Adrenal gland (tissue), 19 donors: ENCODE measurements at places on chromosomes 11 and 22.
A peak's percentile ranks its signal among the peaks of the same experiment; 100 is the strongest.

DNA sequence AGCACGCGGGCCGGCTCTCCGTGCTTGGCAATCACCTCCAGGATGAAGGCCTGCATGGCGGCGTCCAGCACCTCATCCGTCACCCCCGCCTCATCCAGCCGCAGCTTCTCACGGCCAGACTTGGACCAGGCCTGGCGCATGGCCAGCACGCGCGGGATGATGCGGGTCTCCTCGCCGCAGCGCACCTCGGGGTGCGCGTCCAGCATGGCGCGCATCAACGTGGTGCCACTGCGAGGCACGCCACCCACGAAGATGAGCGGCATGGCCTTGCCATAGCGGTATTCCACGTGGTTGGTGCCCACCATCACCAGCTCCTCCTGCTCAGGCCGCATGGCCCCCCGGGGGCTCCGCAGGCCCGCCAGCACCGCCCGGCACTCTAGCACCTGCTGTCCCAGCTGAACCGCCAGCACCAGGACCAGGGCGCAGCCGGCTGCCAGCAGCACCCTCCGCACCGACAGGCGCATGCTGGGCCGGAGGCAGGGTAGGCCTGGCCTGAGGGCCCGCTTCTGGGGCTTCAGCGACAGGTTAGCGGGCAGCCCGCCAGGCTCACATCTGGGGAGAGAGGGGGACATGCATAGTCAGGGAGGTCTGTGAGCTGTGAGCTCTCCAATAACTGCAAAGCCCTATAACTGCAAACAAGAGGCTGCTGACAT, 29.0 kb upstream of the TFIP11 start:
- no peak for DNase-seq

DNA sequence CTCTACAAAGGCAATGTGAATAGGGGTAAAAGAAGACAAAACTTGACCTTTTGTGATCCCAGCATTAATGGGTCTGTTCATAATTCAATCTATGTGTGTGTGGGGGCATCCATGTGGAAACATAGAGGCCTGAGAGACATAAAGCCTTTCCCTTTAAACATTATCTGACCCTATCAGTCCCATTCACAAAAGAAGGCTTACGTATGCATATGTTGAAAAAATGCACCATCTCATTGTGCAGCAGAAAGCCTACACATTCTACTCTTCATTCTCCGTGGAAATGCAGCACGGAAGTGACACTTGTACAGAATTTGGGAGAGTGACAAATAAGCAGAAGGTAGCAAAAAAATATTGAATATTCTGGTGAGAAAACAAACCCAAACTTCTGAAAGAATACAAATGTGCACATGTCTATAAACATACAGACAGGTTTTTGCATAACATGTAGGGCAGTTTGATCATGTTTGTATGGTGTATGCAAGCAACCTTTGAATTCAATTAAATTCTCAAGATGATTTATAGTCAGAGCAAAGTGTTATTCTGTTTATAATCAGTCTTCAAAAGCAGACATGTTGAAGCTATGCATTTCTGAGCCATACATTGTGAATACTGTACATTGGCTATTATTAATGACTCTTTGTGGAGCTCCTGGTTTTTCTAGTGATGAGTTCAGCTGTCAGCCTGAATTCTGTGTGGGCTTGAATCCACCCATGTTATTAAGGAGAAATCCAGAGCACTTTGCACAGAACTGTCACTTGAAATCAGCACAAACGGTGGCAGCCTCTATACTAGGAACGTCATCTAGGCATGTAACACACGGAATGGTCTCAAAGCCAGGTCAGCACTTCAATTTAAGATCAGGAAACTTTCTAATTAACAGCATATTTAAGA, 236.8 kb downstream of the DCDC1 start:
- no peak for DNase-seq

GRCh38 chr22:37953437-37954179, at the start of the genes C22orf23 and POLR2F:
Gene C22orf23 (minus strand): TSS chr22:37953601. CDS start chr22:37953149, 452 bp downstream.
Gene POLR2F (plus strand): TSS chr22:37953699. CDS start chr22:37953788, 89 bp downstream.
- peak; percentile 97 for DNase-seq

- DNase-seq = peak; percentile 91
Observed at GRCh38 chr22:29040385-29041275, 21.0 kb downstream of the C22orf31 start.

GRCh38 chr11:113286509-113287497, 27.6 kb upstream of the TTC12 start:
- no peak for DNase-seq
